ENCODE measurements at places on chromosomes 4 and X. TPM values are rescaled to one million over a fixed set of nuclear protein-coding genes. Genes with fewer than 3 reads are reported as not detected.

The XAGE1A gene
- total RNA-seq: not detected

The HSD17B13 gene
- total RNA-seq: not detected

The PDZD4 gene
- total RNA-seq: not detected

The SPANXD gene
- total RNA-seq: not detected

The CT45A2 gene
- total RNA-seq: not detected

The ASB5 gene
- total RNA-seq: 0.24 TPM

The PTPN13 gene
- total RNA-seq: 64.1 TPM

The TLL1 gene
- 3.6 TPM for total RNA-seq

The HPGDS gene
- not detected for total RNA-seq
